ENCODE measurements at places on chromosomes 13 and 19.

- no peak for DNase-seq
These were observed 53.8 kb downstream of the KCTD12 start for GRCh38 chr13:76832258-76832988.

- DNase-seq = no peak
These were observed at the start of the genes PEG3 and ZIM2 for GRCh38 chr19:56840451-56841192. TSS of gene PEG3 (minus strand) at chr19:56840726. CDS start at chr19:56824655, 16,071 bp downstream. TSS of gene ZIM2 (minus strand) at chr19:56840726. CDS start at chr19:56824277, 16,449 bp downstream.

GRCh38 chr13:73571376-73571775 is 512.6 kb downstream of the KLF5 start:
- no peak for DNase-seq

DNA sequence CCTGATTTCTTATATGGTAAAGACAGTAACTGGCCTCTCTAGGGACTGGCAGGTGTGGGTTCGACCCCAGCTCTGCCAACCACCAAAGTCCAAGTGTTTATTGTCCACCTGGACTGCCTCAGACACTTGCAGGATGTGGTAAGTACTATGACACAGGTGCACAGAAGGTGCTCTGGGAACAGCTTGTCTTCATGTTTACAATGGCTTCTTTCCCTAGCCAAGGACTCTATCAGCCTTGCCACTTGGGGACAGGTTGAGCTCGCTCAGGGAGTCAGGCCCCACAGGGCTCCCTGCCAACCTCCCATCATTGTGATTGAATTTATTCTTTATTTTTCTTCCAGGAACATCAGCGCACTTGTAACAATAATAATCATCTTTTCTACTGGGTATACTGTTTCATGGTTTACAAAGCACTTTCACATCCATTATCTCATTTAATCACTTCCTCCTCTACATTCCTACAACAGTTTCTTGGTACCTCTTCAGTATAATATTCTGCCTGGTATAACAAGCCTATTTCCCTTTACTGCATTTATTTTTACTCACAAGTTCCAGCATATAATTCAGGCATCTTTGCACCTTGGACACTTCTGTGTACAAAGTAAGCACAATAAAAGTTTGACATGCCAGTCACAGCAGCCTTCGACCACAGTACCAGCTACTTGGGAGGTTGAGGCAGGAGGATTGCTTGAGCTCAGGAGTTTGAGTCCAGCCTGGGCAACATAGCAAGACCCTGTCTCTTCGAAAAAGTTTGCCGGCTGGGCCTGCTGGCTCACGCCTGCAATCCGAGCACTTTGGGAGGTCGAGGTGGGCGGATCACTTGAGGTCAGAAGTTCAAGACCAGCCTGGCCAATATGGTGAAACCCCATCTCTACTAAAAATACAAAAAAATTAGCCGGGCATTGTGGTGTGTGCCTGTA is 24.2 kb upstream of the GATAD2A start:
- DNase-seq = no peak
